ENCODE measurements at places on chromosomes 16 and 17.

DNA sequence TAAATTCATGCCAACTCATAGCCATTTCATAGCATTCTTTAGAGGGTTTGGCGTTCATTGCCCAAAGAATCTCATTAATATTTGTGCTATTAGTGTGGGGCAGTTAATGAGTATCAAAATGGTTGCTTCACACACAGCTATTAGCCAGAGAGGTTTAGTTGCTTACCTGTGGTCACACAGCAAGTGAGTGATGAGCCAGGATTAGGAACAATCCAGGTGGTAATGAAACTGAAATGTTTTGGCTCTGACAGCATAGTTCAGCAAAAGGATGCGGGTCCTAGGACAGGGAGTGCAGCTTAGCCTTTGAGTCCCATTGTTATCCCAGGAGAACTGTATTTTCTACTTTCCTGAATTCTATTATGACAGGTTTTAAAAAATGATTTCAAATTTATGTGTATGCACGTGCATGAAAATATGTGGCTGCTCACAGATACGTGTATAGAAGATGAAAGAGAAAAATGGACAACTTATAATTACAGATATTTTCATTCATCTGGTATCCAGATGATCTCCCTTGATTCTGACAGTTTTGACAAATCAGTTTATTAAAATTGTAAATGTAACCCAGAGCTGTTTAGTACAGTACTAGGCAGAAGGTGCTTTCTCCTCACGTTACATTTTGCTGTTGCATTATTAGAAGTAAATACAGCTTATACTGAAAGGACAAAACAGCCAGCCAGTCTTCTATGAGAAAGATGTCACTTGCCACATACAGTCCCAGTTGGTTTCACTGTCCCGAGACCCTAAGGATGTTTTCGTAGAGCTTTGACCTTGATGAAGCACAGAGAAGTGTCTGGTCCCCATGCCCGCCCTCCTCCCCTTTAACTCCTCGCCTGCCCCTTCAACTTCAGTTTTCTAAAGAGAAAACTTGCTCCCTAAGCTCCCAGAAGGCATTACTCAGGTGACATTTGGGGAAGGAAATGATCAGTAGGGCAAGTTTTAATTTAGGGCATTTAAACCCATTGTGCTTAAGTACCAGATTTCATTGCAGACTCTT is 99.8 kb upstream of the TBX2 start:
- no peak for DNase-seq

GRCh38 chr17:41722231-41722630 is 10.1 kb downstream of the GAST start:
- no peak for DNase-seq

DNA sequence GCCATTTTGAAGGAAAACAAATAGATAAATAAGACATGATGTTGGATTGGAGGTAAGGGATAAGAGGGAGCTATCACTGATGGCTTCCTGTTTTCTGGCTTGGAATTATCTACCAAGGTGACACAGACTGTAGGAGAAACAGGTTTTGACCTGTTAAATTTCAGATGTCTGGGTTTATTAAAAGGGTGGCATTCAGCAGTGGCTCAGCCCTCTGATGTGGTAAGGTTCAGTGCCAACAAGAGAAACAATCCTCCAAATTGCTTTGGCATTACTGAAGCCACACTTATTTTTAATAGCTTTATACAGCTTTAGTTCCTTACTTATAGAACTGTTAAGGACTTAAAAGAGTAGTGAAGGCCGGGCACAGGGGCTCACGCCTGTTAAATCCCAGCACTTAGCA is 37.0 kb upstream of the AKAP1 start:
- no peak for DNase-seq

GRCh38 chr16:11459722-11460121 is 114.5 kb downstream of the RMI2 start:
- no peak for DNase-seq

GRCh38 chr16:50765260-50765659 is 23.4 kb downstream of the CYLD start:
- DNase-seq, result no peak

DNA sequence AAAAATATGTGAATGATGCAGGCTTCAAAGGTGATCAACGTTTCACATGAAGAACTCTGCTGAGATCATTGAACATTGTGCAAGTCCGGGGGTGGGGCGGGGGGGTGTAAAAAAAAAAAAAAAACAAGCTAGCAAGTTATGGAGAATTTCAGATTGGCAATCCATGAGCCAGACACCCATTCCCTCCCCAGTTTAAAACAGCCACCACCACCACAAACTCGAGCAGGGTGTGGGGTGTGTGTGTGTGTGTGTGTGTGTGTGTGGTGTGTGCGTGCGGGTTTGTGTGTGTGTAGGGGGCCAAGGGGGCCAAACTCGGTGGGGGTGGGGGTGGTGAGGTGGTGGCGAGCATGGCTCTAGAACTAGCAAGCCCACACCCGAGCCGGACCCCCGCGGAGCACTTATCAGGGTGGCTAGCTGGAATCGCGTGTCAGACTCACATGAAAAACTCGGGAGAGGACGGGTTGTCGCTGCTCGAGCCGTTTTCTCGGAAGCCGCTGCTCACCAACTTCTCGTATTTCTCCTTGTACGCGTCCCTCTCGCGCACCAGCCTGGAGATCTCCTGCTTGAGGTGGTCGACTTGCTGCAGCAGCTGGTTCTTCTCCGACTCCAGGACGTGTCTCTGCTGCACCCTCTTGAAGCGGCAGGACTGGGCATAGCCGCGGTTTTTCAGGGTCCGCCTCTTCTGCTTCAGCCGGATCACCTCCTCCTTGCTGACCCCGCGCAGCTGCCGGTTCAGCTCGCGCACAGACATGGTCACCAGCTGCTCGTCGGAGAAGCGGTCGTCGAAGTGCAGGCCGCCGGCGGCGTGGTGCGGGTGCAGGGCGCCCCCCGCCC is 2.0 kb downstream of the MAF start:
- peak; percentile 50 for DNase-seq

DNA sequence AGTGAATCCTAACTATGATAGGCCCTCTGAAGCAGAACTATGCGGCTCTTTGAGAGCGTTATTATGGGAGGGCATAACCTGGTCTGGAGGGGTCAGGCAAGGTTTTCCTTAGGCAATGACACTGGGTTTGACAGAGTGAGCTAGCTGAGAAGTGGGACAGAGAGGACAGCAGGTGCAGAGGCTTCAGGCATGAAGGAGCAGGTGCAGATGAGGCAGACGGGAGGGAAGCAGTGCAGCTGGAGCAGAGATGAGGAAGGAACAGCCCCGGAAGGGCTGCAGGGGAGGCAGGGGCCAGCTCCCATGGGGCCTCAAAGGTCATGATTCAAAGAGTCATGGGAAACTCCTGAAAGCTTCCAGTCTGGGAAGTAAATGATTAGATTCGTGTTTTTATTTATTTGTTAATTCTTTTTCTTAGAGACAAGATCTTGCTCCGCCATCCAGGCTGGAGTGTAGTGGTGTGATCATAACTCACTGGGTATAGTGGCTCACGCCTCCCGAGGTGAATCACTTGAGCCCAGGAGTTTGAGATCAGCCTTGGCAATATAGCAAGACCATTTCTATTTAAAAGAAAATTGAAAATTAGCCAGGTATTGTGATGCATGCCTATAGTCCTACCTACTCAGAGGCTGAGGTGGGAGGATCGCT is 5.4 kb downstream of the MARCHF10 start:
- no peak for DNase-seq

- DNase-seq, result no peak
These were observed 467.5 kb upstream of the C16orf82 start for GRCh38 chr16:26598998-26599784.

GRCh38 chr17:50832267-50832863 is 3.0 kb upstream of the WFIKKN2 start:
- DNase-seq, result no peak

- DNase-seq, result no peak
These were observed 43.7 kb downstream of the CMTM4 start for GRCh38 chr16:66652661-66653360.

DNA sequence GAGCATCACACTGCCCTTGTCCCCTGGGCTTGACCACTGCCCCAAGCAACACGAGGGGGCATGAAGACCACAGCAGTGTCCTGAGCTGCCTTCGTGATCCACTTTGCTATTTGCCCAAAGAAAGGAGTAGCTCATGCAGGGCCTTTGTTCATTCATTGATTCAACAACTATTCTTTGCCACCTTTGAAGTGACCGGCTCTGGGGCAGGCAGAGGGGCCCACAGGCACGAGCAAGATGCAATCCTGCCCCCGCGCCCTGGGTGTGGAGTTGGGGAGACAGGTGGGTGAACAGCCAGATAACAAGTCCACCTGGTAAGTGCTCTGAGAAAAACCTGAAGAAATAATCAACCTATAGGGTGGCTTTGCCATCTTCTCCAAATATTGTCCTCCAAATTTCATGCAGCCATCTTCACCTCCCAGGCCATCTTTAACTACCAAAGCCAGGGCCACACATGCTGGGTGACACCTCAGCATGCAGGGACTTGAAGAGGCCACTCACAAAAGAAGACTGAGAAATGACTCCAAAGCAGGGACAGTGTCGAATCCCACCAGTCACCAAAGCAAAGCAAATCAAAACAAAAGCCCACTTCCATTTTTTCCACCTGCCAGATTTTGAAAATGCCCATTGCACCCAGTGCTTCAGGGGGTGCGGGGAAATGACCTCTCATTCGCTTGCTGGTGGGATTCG is 18.2 kb upstream of the RBFOX3 start:
- DNase-seq, result no peak

- DNase-seq, result peak; percentile 85
These were observed 5.4 kb downstream of the MYO1C start for GRCh38 chr17:1486802-1487695.

DNA sequence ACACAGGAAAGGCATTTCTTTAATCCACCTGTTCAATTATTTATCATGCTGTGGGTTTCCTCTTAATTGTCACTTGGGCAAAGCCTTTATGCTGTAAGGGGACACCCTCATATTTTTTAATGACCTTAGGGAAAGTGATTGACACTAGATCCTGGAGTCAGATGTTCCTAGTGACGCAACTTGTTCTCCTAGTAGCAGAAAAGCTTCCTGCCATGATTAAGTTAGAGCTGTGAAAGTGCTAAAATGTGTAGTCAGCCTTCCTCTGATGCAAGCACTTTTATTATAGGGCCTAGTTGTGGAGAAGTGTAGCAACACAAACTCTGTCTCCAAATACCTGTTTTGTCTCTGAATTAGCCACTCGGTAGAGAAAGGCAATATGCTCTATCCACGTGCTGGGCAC is 12.3 kb downstream of the TMEM100 start:
- no peak for DNase-seq

- no peak for DNase-seq
These were observed 3.2 kb downstream of the HELZ start for GRCh38 chr17:67241719-67242341.

- no peak for DNase-seq
These were observed at the start of gene CCL1 for GRCh38 chr17:34363183-34363661. CCL1 (minus strand) TSS chr17:34363233; CDS start chr17:34363161, 72 bp downstream.

DNA sequence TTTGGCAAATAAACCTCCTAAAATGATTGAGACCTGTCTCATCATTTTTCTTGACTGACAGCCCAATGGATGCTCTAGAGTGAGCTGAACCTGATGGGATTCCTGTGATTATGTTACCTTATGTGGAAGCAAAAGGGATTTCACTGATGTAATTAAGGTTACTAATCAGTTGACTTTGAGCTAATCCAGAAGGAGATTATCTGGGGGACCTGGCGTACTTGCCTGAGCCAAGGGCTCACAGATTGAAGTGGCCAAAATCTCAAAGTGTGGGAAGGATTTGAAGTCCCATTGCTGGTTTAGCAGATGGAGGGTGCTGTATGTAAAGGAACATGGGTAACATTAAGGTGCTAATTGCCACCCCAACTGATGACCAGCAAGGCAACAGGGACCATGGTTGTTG is 214.0 kb downstream of the CPPED1 start:
- no peak for DNase-seq

- DNase-seq, result no peak
These were observed 8.8 kb upstream of the RPL38 start for GRCh38 chr17:74194682-74195081.

GRCh38 chr16:3282103-3282729 is 1.1 kb upstream of the ZNF263 start:
- no peak for DNase-seq

GRCh38 chr16:67028167-67028695 is 718 bp upstream of the CBFB start:
- DNase-seq, result no peak

DNA sequence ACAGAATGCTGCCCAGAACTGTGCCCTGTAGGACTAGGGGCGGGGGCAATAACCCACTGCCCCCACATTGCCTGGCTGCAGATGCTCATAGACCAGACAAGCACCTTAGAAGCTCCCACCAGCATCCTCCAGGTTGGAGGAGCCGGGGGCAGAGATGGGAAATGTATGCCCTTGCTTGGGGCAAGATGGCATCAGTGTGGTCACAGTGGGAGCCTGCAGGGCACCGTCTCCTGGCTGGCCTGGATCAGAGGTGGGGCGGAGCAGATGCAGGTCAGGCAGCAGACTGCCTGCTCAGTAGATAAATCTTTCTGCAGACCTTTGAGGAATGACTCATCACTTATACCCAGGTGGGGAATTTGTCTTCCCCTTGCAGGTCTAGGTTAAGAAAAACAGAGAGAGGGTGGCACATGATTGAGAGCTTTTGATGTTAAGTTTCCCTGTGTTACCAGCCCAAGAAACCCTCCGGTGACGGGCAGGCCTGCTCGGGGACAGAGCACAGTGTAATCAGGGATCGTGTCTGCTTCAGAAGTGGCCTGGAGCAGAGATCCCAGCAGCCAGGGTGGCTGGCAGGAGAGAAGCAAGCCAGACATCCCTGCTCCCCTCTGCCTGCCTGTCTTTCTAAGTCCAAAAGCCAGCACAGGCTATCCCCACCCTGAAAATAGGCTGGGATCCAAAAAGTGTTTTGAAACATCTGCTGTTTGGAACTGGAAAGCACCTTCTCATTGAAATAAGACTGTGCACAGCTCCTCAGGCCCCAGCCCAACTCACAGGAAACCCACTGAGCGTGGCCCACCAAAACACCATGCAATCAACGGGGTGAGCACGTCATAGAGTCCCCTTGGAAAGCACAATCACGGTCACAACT is 50.7 kb upstream of the RPL38 start:
- no peak for DNase-seq

DNA sequence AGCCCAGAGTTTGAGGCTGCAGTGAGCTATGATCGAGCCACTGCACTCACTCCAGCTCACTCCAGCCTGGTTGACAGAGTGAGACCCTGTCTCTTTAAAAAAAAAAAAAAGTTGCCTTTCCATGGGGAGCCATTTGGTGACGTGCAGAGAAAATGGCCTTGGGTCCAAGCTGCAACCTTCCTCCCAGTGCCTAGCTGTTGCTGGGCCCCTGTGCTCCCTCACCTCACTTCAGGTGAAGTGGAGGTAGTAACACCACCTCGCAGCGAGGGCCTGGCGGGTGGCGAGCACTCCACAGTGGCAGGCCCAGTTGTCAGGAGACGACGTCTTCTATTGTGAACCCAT is 17.4 kb downstream of the SYT17 start:
- no peak for DNase-seq

DNA sequence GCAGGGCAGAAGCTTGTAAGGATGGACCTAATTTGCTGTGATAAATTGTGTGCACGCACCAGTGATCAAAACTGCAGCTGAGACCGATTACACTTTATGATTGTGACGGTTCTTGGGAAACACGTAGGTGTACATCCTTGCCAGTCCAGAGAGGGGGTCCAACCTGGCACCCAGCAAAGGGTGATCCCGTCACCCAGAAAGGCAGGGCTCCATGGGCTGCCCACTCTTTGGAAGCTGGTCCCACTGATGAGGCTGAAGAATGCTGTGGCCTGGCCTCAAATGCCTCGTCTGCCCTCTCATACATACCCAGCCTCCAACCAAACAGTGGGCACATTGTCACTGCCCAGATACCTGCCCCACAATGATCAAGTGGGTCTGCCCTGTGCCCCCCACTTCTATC is 132.0 kb downstream of the C16orf78 start:
- no peak for DNase-seq

- no peak for DNase-seq
These were observed 72.3 kb downstream of the SEC14L1 start for GRCh38 chr17:77212833-77213777.

- DNase-seq, result peak; percentile 39
These were observed 1.1 kb upstream of the RNF213 start for GRCh38 chr17:80259457-80260068.
